ENCODE measurements at places on chromosomes 11 and 22.

DNA sequence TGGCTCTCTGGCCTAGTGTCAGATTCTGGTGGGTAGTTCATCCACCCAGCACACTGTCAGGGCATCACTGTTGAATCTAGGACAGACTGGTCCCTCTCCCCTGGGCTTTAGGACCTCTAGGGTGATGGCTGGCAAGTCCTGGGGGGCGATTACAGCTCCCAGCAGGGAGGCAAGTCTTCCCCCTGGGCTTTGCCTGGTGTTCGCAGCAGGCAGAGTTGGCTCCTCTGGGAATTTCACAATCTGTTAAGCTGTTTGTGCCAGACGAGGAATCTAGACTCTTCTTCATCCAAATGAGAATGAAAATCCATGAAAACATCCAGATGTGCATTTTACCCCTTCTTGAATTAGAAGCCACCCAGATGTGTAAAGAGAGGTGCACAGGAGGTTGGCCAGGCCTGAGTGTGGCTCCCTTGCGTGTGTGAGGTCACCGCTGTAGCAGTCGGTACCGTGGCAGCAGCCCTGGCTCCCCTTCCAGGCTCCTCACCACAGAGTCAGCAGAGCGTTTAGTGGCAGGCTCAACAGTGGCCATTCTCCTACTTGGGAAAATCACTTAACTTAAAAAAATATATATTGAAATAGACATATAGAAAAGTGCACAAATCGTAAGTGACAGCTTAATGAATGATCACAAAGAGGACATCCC is 99.9 kb upstream of the TBCEL start:
- DNase-seq, result no peak

GRCh38 chr11:1401656-1402221 is 12.0 kb downstream of the BRSK2 start:
- DNase-seq, result peak; percentile 69

DNA sequence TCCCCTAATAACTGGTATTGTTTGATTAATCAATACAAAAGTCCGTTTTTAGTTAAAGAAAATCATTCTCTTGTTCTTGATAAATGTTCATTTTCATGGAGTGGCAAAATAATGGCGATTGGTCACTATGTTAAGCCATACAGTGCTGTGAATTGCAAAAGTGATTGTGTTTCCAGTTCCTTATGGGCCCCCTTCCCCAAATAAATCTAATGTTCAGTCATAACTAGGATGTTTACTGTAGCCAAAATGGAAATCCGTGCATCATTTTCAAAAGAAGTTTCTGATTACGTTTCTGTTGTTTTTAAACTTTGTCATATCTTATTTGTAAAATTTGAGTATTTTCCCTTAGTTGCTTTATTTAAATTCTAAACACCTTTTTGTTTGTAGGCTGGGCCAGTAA is 845 bp downstream of the RBM7 start:
- DNase-seq, result no peak

DNA sequence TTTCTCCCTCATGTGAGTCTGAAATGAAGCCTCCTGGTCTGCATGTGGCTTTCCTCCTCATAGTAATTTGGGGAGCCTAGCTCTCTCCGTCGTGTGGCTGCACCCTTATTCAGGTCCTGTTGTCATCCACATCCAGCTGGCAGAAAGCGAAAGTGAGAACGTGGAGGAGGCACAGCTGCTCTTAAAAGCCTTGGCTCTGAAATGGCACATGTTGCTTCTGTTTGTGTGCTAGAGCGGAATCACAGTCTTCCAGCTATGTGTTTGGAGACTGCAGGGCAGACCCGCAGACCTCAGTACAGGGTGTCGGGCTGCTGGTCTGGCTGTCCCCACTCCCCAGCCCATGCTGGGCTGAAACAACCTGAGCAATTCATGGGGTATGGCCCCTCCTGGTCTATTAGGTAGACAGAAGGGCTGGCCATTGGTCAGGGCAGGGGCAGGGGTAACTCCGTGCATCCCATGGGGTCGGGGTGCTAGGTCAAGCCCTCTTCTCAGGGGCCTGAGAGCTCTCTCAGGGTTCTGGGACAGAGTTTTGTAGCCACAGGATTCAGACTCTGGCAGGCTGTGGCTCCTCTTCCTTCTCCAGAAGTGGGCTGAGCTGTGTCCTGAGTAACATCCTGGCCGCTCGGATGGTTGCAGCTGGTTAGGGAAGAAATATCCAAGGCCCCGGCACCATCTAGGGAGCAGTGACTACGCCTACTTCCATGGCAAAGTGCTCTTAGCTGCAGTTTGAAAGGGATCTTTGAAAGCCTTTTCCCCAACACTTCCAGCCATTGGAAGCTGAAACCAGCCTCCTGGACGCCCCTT is 50.6 kb downstream of the C11orf96 start:
- DNase-seq, result peak; percentile 49

- no peak for DNase-seq
Observed at GRCh38 chr11:116215471-116216113, 557.2 kb downstream of the BUD13 start.

DNA sequence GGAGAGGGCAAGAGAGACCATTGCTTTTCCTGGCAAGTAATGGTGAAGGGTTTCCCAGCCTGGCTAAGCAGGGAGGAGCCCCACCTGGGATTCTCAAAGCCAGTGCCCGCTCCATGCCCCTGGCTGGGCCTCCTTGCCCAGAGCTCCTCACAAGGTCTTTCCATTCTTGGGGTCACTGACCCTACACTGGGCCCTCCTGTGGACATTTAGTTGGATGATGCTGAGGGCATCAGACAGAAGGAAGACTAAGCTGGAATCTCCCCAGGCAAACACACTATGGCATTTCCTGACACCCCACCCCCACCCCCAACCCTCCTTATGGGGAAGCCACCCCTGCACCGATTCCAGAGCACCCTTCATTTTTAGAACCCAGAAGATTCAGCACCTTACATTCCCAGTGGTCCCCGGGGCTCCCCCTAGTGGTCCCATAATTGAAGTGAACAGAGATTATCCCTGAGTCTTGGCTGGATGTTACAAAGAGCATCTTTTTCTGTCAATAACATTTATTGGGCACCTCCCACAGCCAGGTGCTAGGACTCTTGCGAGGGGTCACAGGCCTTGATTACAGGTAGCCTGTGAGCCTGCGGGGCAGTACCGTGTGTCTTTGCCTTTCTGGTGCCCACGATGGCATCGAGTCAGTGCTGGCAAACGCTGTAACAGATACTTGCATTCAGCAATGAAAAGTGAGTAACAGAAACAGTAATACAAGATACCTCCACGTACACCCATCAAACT is 548.5 kb downstream of the BUD13 start:
- DNase-seq, result peak; percentile 43

GRCh38 chr22:28021116-28021997 is 102.3 kb upstream of the PITPNB start:
- DNase-seq, result no peak

DNA sequence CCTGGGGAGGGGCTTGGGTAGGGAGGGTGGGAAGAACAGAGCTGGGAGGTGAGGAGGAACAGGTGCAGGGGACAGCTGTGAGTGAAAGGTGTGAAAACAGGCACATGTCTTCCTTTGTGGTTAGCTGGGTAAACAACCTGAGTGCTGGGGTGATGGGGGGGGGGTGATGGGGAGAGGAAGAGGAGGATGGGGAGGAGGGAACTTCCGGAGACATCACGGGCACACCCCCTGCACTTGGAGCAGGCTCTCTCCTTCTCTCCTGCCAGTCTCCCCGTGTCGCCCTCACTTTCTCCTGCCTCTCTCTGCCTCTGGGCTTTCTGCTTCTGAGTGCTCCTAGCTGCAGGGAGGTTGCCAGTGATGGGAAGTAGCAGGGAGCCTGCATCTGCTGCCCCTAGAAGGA is 8.8 kb downstream of the CXCR5 start:
- DNase-seq, result no peak

DNA sequence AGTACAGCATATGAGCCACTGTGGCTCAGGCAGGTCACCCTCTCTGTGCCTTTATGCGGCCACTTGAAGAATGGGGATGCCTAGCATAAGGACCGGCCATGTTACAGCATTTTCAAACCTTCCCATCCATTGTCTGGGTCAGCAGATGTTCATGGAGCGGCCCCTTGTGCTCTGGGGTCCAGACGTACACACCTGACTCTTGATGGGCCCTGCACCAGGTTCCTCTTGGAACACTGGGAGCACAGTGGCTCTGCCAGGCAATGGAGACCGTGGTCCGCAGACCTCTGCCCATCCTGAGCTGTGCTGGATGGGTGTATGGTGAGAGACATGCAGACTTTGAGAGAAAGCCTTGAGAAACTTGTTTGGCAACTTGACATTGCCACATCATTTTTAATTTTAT is 9.8 kb downstream of the PRDM11 start:
- DNase-seq, result no peak

DNA sequence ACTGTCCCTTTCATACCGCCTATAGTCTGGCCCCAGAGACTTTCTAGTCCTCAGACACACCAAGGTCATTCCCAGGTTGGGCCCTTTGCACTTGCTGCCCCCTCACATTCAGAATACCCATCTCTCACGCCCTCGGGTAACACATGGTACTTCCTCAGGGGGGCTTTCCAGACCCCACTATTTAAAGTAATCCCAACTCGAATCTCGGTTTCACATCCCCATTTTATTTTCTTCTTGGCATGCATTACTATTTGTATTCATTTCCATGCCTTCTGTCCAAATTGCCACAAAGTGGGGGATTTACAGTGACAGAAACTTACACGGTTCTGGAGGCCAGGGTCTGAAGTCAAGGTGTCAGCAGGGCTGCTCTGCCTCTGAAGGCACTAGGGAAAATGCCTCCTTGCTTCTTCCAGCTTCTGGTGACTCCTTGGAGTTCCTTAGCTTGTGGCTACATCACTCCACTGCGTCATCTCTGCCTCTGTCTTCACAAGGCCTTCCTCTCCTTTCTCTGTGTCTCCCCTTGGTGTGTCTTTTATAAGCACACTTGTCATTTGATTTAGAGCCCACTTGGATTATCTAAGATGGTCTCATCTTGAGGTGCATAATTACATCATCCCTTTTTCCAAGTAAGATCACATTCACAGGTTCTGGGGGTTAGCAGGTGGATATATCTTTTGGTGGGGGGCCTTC is 15.1 kb downstream of the RCN1 start:
- no peak for DNase-seq

- no peak for DNase-seq
Observed at GRCh38 chr22:23286296-23286695, 106.0 kb downstream of the BCR start.

DNA sequence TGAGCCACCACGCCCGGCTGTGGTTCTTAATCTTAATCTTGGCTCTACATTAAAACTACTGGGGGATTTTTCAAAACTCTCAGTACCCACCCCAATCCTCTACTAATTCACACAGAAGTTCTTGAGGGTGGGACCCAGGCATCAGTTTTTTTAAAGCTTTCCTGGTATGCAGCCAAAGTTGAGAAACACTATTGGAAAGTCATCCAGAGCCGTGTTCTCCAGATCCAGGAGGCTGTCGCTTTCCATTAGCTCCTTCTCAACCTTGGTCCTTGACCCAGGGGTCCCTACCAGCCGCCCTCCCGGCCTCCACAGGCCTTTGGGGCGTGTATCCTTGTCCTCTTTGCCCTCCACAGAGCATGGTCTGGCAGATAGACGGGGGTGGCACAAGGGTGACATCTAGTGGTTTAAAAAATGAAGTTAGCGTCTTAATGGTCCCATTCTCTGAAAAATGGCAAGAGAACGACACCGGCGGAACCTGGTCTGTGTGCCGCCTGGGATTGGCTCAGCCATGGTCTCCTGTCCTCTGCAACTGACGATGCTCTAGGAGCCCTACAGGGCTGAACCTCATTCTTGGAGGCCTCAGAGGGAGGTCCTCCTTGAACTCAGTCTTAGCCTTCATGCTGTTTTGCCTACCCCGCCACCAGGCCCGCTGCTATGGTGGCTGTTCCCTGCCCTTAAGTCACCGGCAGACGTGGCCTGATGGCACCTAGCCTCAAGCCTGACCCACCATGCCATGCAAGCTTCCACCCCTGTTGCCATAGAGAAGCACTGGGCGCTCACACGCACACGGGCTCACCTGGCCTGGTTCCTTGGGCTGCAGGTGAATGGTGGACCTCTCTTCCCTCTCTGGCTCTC is 152.0 kb upstream of the SYN3 start:
- peak; percentile 37 for DNase-seq
